Cortex of kidney (tissue), 1 donor: ENCODE measurements at places on chromosomes 11 and 22.

DNA sequence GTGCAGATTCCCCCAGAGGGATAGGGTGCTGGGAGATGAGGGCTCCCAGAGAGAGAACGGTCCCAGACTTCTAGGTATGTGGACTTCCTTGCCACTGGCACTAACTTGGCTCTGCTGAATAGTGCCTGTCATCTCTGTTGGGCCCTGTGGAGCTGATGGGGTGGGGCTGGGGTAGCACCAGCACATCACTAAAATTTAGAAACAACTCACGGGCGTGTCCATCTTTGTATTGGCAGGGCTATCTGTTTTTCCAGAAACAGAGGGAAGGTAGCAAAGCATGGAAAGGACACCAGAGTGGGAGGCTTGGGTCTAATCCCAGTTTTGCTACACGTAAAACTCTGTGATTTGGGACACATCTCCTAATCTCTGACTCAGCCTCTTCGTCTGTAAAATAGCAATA is 25.8 kb downstream of the SWAP70 start:
- DNase-seq = no peak

- DNase-seq = no peak
Observed at GRCh38 chr11:6351782-6352382, 31.6 kb upstream of the CAVIN3 start.

- no peak for DNase-seq
Observed at GRCh38 chr11:29368126-29368525, 648.7 kb downstream of the KCNA4 start.

GRCh38 chr11:24779791-24780190 is 282.9 kb downstream of the LUZP2 start:
- no peak for DNase-seq

DNA sequence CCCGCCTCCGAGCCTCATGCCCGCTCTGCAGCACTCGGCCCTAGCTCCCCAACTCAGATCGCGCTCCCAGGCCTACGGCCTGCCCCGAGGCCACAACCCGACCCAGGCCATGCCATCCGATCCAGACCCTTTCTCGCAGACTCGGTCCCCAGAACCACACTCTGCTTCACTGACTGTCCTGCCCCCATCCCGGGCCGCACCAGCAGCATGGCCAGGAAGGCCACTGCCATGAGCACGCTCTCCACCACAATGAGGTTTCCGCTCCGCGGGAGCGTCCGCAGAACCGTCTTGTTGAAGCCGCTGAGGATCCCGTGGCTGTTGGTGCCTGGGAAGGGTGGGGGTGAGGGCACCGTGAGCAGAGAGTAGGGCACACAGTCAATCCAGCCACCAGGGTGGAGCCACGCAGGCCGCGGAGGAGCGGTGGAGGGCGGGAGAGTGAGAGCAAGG is 6.4 kb downstream of the UNC93B1 start:
- no peak for DNase-seq

GRCh38 chr11:47003180-47003877 is 66.8 kb downstream of the CSTPP1 start:
- DNase-seq = no peak

DNA sequence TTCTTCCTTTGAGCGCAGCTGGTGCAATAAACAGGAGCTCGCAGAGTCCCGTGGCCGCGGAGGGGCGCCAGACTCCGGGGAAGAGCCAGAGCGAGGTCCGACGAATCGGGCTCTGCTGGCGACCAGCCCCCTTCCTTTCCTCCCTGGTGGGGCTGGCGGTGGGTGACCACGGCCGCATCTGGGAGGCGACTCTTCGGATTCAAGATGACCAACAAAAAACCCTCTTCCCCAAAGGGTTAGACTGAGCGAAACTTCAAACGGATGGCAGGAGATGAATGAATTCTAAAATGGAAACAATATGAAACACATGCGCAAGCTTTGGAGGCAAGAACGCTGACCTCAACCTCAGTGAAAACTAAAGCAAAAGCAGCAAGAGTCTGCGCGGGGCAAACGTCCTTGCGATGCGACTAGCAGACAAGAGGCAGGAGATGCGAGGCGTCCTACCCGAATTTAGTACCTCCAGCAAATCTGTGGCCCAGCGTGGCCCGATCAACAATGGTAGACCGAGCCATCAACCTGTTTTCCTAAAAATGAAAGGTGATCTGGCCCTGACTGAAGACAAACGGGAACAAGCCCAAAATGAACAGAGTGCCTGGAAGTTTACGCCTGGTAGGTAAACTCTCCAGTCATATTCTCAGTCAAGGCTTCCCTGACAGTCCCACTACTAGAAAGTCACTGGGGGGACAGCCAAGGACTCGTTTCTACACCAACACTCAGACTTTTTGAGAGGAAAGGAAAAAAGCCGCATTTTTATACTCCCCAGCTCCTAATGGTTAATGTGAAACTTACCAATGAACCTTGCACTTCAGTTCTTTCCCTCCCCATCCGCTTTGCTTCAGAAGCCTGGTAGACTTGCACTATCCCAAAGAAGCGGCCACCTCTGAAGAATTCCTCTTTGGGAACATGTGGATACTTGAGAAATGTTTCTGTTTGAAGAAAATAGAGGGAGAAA is 11.6 kb downstream of the MMP3 start:
- no peak for DNase-seq

- no peak for DNase-seq
Observed at GRCh38 chr11:21710809-21711208, 482.1 kb upstream of the ANO5 start.

GRCh38 chr11:68936358-68936636 is 32.6 kb downstream of the IGHMBP2 start:
- DNase-seq = no peak

DNA sequence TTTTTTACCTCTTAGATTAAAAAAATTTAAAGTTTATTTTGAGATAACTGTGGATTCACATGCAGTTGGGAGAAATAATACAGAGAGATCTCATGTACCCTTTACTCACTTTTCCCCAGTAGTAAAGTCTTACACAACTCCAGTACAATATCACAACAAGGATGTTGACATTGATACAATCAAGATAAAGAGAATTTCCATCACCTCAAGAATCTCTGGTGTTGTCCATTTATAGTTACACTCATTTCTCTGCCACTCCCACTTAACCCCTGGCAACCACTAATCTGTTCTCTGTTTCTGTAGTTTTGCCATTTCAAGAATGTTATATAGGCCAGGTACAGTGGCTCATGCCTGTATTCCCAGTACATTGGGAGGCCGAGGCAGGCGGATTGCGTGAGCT is 10.5 kb upstream of the ZBED5 start:
- DNase-seq = no peak

DNA sequence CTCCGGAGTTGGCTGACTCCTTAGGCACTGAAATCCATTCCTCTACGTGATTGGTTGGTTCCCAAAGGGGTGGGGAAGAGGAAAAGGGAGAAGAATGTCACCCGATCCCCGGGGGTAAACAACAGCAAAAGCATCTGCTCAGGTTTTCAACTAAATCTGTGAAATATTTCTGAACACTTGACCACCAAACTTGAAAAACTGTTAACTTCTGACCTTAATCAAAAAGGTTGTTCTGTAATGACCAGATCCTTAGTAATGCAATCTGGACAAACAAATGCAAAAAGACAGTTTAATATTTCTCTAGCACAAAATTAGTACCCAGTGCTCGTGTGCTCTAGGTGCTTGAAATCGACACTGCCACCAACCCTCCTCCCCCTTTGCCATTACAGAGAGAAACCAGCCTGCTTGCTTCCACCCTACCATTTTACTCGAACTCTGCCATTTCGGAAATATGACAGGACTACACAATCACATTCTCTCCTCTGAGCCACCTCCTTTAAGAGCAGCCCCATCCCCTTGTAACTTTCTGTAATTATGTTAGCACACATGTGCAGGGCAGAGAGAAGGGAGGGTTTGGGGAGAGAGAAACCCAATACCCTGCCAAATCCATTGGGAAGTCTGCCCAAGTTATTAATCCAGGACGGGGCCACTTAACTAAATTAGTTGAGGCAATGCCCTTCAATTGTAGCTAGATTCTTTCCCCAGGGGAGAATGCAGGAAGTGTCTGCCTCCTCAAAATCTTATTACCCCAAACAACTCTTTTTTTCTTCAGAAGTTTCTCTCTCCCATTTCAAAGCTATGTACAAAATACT is 113.8 kb downstream of the RBFOX2 start:
- no peak for DNase-seq

- no peak for DNase-seq
Observed at GRCh38 chr22:50118557-50119168, 28.9 kb downstream of the MOV10L1 start.

- no peak for DNase-seq
Observed at GRCh38 chr11:17517186-17517585, 27.0 kb downstream of the USH1C start.
